Kidney (tissue), 22 donors: ENCODE measurements at places on chromosomes 7 and 10.

GRCh38 chr7:41702635-41703371 is at the start of gene INHBA:
TSS of gene INHBA (minus strand) at chr7:41703090. CDS start at chr7:41700374, 2,716 bp downstream.
- no peak within 1 kb of the TSS for H3K27ac ChIP-seq
- no peaks in the 10 kb centered on the region for H3K36me3 ChIP-seq
- peaks cover 3% of the 10 kb centered on the region for H3K27me3 ChIP-seq
- no peak for DNase-seq

DNA sequence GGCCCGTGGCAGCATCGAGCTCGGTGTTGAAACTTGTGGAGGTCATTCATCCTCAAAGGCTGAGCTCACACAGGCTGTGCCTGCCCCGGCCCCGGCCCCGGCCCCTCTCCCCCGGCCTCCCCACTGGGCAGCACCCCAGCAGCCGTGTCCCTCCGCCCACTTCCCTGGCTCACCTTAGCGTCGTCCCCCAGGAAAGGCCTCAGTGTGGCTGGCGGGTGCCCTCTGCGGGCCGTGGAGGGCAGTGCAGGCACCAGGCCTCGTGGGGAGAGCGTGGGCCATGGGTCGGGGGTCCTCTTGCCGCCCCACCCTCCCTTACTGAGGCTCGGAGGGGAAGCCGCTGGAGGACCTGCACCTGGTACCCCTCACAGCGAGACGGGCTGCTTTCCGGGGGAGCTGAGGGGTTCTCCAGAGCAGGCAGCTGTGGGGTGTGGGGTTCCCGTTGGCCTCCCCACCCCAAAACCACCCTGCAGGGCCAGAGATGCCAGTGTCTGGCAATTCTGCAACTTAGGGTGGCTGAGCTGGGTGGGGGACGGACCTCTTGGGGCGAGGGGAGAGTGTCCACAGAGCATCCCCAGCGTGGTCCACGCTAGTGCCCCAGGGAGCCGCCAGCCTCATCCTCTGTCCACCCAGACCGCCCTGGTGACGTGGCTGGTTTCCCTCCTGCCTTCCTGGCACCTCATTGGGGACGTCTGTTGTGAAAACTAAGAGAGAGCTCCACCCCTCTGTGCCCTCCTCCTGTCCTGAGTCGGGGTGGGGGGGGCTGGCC is 44.2 kb upstream of the DPYSL4 start:
- H3K27me3 ChIP-seq = no peaks in the 10 kb centered on the region
- H3K4me1 ChIP-seq = no peaks in the 10 kb centered on the region
- no peak overlapping the region for H3K27ac ChIP-seq
- H3K36me3 ChIP-seq = no peaks in the 10 kb centered on the region

DNA sequence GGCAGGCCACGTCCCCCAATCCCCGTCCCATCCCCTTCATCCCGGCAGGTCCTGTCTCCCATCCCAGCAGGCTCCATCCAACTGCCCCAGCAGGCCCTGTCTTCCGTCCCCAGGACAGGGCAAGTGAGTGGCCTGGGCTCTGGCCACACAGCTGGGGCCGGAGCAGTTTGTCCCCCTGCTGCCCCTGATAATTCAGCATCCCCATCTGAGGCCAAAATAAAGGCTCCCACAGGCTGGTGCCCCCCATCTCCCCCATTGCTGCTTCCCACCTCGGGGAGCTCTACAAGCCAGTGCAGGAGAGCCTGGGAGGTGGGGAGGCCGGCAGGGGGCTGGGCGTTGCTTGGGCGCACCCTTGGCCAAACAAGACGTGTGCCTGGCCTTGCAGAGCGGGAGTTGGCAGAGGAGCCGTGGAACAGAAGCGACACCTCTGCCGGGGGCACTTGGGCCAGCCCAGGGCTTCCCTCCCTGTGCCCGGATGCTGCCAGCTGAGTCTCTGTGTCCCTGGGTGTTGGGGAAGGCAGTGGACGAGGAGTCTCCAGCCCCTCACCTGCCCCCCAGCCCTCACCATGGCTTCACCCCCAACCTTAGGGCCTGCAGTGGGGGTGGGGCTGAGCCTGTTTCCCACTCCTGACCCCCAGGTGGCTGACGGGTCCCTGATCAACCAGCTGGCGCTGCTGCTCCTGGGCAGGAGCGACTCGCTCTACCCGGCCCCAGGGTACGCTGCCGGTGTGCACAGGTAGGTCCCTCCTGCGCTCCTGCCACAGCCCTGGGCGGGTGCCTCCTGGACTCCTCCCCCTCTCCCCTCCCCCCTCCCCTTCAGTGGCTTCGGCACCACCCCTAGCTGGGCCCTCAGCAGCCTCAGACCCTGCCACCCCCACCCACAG is 14.0 kb downstream of the AP5Z1 start:
- H3K4me3 ChIP-seq = no peak overlapping the region
- no peaks in the 10 kb centered on the region for H3K27me3 ChIP-seq
- no peak for DNase-seq
- H3K36me3 ChIP-seq = peaks cover 3% of the 10 kb centered on the region
- H3K4me1 ChIP-seq = no peaks in the 10 kb centered on the region

DNA sequence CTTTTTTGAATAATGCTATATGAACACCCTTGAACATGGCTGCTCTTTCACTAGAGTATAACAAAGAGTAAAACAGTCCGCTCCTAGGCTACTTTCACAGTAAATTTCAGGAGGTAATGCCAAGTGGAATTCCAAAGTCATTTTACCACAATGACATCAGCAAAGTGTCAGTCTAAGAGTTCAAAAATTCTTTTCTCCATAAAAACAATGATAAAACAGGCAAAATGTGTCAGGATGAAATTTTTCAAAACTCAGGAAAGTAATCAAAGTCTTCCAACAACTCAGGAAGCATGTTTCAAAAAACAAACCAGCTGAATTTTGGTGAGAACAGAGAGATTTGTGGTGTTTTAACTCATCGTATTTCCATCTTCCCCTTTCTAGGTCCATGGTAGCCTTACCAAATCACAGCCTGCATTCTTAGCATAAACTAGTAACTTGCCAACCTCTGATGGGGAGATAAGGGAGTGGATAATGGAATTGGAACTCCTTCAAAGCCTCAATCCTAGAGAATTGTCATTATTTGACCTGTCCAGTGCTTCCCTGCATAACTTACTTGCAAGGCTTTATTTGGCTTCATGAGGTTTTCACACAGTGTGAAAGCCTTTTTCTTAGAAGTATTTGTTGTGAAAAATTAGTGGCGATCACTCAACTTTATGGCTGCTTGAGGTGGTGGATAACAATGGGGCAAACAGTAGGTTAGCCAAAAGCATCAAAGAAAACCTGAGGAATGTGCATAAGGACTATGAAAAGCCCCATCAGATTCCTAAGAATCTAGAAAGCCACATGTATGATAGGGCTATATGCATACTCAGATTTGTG is 302.7 kb downstream of the HDAC9 start:
- no peak for DNase-seq
- H3K36me3 ChIP-seq = no peaks in the 10 kb centered on the region
- H3K27ac ChIP-seq = no peak overlapping the region
- H3K27me3 ChIP-seq = no peaks in the 10 kb centered on the region

- peak overlapping the region; percentile 22 for H3K27ac ChIP-seq
- H3K27me3 ChIP-seq = peaks cover 6% of the 10 kb centered on the region
- no peaks in the 10 kb centered on the region for H3K4me1 ChIP-seq
- no peak overlapping the region for H3K4me3 ChIP-seq
Observed at GRCh38 chr7:140229591-140230515, 53.1 kb upstream of the KDM7A start.

- H3K27me3 ChIP-seq = no peaks in the 10 kb centered on the region
- H3K27ac ChIP-seq = no peak overlapping the region
- no peaks in the 10 kb centered on the region for H3K4me1 ChIP-seq
- H3K4me3 ChIP-seq = no peak overlapping the region
- no peak for DNase-seq
- H3K36me3 ChIP-seq = no peaks in the 10 kb centered on the region
Observed at GRCh38 chr7:117096942-117097341, 143.6 kb downstream of the ST7 start.

DNA sequence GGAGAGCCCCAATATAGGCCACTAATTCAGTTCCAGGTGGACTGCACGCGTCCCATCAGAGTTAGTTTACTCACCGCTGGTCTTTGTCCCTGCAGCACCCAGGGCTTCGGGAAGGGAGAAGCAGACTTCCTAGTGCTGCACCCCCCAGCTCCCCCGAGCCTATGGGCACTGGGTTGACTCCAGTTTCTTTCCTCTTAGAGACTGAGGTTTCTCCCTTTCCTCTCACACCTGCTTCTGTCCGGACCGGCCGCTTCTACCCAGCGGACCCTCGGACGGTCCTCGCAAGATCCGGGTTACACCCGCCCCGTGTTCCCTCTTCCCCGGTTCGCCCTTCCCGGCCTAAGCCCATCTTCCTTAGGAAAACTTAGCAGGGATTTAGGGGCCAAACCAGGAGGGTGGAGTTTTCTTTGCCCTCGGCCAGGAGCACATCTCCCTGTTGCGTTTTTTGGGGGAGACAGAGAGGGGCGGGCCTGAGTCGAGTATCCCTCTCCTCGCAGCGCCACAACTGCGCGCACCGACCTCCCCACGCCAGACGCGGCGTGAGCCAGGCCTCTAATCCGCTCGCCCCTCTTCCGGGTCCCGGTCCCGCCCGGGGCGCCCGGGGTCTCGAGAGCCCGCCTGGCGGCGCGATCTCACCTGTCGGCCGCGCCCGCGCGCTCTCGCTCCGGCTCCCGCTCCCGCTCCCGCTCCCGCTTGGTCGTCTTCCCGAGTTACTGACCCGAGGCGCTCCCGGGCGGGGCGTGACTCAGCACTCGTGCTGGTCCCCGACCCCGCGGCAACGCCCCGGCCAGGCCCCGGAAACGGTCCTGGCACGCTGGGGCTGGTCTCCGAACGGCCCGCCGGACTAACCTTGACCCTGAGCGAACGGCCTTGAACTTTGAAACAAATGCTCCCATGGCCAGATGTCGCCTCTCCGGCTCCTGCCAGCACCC is at the start of gene AIFM2:
Gene AIFM2, minus strand, starts transcription at position 728 of the 932 bp plus-strand sequence. CDS start 8,741 bp downstream, outside the sequence.
- H3K27me3 ChIP-seq = no peaks in the 10 kb centered on the region
- peak within 1 kb of the TSS; percentile 66 for H3K4me3 ChIP-seq
- DNase-seq = peak; percentile 93
- peak within 1 kb of the TSS; percentile 65 for H3K27ac ChIP-seq

- H3K4me3 ChIP-seq = no peak overlapping the region
- DNase-seq = peak; percentile 27
- H3K27ac ChIP-seq = peak overlapping the region; percentile 61
- H3K27me3 ChIP-seq = no peaks in the 10 kb centered on the region
- no peaks in the 10 kb centered on the region for H3K36me3 ChIP-seq
Observed at GRCh38 chr10:31864834-31865518, 63.7 kb downstream of the ARHGAP12 start.

GRCh38 chr7:81884817-81885216 is 115.0 kb upstream of the HGF start:
- H3K27ac ChIP-seq = no peak overlapping the region
- DNase-seq = no peak
- no peak overlapping the region for H3K4me3 ChIP-seq
- no peaks in the 10 kb centered on the region for H3K36me3 ChIP-seq

DNA sequence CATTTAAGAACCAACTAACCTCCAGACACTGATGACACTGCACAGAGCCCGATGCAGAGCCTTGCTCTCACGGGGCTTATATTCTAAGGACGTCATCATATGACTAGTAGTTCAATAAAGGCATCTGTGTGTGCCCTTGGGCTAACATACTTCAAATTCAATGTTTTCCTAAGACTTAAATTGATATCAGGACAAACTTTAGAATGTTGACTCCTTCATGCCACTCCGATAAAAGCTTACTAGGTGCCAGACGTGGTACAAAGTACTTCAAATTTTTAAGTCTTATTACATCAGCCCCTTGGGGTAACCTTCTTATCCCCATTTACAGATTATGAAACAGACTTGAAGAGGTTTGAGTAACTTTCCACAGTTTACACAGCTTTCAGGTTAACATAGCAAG is 191.1 kb upstream of the PLXNA4 start:
- H3K4me3 ChIP-seq = no peak overlapping the region
- H3K36me3 ChIP-seq = no peaks in the 10 kb centered on the region
- H3K4me1 ChIP-seq = no peaks in the 10 kb centered on the region
- no peaks in the 10 kb centered on the region for H3K27me3 ChIP-seq
- H3K27ac ChIP-seq = no peak overlapping the region

DNA sequence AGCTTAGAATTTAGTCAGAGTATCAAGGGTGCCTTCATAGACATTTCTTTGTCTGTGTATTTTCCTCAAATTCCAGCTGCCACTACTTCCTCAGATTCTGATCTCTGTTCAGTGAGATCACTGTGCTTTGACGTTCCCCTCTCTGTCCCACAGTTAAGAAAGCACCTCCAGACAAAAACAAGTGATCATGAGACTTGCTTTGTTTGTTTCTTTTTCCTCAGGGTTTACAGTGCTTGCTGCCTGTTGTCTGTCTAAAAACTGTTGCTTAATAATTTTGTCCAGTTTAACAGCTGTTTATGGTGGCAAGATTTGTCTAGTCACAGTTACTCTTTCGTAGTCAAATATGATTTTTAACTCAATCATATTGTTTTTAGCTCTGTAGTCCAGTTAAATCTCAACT is 29.1 kb downstream of the TRUB1 start:
- no peak overlapping the region for H3K4me3 ChIP-seq
- no peak overlapping the region for H3K27ac ChIP-seq
- no peaks in the 10 kb centered on the region for H3K4me1 ChIP-seq
- no peaks in the 10 kb centered on the region for H3K27me3 ChIP-seq

GRCh38 chr7:4260867-4261600 is 421.1 kb upstream of the FOXK1 start:
- no peaks in the 10 kb centered on the region for H3K27me3 ChIP-seq
- H3K4me1 ChIP-seq = no peaks in the 10 kb centered on the region
- H3K27ac ChIP-seq = no peak overlapping the region
- DNase-seq = no peak
- H3K4me3 ChIP-seq = no peak overlapping the region

DNA sequence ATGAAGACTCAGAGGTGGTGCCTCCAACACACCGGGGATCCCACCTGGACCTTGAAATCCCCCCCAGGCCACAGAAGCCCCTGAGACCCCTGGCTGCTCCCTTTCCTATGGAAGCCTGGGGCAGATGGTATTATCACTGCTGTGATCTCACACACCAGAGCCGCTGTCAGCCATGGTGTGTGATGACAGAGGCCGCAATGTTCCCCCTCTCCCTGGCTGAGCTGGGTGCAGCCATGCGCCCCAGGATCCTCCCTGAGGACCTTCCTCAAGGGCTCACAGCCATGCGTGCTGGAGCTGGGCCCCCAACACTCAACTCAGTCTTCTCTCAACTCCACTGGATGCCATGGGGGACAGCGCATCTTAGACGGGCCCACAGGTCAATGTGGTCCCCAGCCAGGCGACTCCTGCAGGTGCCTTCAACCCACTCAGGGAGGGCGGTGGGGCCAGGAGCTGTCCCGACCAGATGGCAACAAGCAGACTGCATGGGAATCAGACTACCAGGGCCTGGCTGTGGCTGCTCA is 44.9 kb downstream of the VIPR2 start:
- no peaks in the 10 kb centered on the region for H3K27me3 ChIP-seq
- no peaks in the 10 kb centered on the region for H3K36me3 ChIP-seq
- H3K4me3 ChIP-seq = no peak overlapping the region
- no peak overlapping the region for H3K27ac ChIP-seq
- no peak for DNase-seq
- H3K4me1 ChIP-seq = peaks cover 3% of the 10 kb centered on the region

GRCh38 chr10:82392533-82392932 is 517.5 kb downstream of the NRG3 start:
- H3K27me3 ChIP-seq = no peaks in the 10 kb centered on the region
- no peaks in the 10 kb centered on the region for H3K4me1 ChIP-seq
- DNase-seq = peak; percentile 4
- no peaks in the 10 kb centered on the region for H3K36me3 ChIP-seq
- H3K4me3 ChIP-seq = no peak overlapping the region

GRCh38 chr7:35752742-35753141 is 48.1 kb upstream of the SEPTIN7 start:
- H3K27me3 ChIP-seq = no peaks in the 10 kb centered on the region
- no peaks in the 10 kb centered on the region for H3K4me1 ChIP-seq
- H3K36me3 ChIP-seq = no peaks in the 10 kb centered on the region
- H3K4me3 ChIP-seq = no peak overlapping the region
- no peak for DNase-seq

- H3K4me1 ChIP-seq = no peaks in the 10 kb centered on the region
- H3K27me3 ChIP-seq = no peaks in the 10 kb centered on the region
- H3K36me3 ChIP-seq = no peaks in the 10 kb centered on the region
- H3K4me3 ChIP-seq = no peak overlapping the region
- DNase-seq = peak; percentile 22
Observed at GRCh38 chr10:102291221-102291905, 46.0 kb downstream of the GBF1 start.
